Effector memory CD8-positive, alpha-beta T cell (primary cell): ENCODE measurements at places on chromosomes 4 and X.

GRCh38 chrX:118521435-118521834 is 25.8 kb downstream of the DOCK11 start:
- DNase-seq, result no peak

DNA sequence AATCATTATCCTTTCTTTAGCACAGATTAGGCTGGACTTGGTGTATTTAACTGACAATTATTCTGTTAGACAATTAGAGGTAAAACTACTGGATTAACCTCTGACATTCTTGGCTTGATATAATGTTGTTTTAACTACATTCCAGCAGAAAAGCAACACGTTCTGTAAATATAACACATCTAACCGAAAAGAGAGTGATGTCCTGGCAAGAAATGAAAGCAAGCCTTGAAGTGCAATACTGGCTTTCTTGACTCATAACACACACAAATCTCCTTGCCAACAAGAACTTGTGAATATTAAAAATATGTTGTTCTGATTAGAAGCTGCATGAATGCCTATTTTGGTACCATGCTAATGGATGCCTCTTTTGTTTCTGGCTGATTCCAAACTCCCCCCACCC is 76.4 kb downstream of the EFHC2 start:
- DNase-seq, result no peak

GRCh38 chr4:99061048-99061700 is 27.4 kb downstream of the ADH5 start:
- DNase-seq, result no peak

GRCh38 chrX:84168574-84168973 is 19.4 kb downstream of the RPS6KA6 start:
- no peak for DNase-seq

DNA sequence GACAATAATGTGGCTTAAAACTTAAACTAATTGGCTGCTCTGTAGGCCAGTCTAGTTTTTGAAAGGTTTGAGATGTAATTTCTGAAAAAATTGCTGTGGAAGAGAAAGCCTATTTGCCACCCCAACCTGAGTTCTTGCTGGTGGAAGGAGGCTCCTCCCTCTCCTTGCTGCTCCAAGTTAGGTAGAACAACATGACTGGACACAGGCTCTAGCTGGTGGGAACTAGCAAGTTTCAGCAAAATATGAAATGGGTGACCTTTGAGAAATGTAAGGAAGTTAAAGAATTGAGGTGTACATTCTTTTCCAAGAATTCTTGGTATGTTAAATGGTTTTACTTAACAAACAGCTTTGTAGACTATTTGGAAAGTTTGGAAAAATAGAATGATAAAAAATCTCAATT is 8.0 kb downstream of the RPL34 start:
- DNase-seq, result no peak

DNA sequence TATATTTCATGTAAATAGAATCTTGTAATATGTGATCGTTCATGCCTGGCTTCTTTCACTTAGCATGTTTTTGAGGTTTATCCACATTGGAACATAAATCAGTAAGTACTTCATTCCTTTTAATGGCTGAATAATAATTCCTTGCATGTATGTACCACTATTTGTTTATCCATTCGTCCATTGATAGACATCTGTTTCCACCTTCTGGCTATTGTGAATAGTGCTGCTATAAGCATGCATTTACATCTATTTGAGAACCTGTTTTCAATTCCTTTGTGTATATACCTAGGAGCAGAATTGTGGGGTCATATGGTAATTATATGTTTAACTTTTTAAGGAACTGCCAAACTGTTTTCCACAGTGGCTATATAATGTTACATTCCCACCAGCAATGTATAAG is 356.7 kb upstream of the DIPK2B start:
- no peak for DNase-seq

DNA sequence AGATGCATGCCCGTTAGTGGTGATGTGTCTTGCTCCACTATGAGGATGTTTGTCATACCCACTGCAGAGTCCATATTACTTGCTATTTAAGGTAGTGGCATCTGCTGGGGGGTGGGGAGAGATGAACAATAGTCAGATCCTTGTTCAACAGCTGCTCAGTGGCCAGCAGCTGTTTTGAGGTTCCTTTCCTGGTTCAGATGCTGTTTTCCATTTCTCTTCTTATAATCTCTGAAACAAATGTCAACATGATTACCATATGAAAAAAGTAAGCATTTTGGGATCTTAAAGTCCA is 1567.9 kb upstream of the TENM3 start:
- no peak for DNase-seq

- DNase-seq, result no peak
Observed at GRCh38 chrX:97482666-97483300, 599.1 kb downstream of the RPA4 start.

- no peak for DNase-seq
Observed at GRCh38 chrX:120021927-120022326, 55.6 kb downstream of the RHOXF2B start.

- no peak for DNase-seq
Observed at GRCh38 chr4:123943976-123944375, 547.4 kb downstream of the SPRY1 start.

DNA sequence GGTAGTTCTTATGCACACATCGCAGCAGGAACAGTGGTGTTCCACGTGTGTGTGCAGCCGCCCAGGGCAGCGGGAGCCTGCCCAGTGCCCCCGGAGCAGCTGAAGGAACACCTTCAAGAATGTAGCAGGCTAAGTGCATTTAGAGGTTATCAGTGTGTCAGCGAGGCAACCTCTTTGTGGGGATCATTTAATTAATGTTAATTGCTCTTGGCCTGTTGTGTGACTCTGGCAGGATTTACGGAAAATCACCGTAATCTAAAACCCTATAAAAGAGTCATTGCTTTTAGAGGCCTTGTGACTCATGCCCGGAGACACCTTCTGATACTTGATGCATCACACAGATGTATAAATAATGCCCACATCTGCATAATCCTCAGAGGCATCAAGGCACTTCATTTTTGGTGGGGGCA is 47.3 kb upstream of the GATB start:
- DNase-seq, result no peak

DNA sequence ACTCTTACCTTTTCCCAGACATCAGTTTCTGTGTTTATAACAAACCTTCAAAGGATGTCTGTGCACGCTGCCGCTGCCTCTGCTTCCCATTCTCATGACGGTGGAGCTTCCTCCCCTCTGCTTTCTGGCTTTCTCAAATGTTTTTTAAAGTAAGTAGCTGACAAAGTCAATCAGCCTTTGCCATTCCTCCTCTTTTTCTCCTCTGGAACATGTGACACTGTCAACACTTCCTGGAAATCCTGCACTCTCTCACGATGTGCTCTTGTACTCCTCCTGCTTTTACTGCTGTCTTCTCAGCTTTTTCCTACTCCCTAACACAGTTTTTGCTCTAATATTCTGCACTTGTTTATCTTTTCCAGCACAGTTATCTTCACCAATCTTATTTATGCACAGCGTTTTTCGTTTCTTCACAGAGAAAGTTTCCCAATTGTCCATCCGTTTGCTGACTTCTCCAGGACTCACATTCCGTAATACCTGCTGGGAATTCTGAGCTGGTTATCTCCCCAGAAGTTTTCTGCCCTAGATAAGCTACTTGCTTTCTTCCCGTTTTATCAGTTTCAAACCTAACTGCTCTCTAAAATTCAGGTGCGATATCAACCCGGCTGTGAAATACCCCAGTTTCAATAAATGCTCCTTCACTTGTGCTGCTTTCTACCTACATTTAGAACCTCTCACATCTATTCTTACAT is 465.6 kb upstream of the AGA start:
- DNase-seq, result no peak

DNA sequence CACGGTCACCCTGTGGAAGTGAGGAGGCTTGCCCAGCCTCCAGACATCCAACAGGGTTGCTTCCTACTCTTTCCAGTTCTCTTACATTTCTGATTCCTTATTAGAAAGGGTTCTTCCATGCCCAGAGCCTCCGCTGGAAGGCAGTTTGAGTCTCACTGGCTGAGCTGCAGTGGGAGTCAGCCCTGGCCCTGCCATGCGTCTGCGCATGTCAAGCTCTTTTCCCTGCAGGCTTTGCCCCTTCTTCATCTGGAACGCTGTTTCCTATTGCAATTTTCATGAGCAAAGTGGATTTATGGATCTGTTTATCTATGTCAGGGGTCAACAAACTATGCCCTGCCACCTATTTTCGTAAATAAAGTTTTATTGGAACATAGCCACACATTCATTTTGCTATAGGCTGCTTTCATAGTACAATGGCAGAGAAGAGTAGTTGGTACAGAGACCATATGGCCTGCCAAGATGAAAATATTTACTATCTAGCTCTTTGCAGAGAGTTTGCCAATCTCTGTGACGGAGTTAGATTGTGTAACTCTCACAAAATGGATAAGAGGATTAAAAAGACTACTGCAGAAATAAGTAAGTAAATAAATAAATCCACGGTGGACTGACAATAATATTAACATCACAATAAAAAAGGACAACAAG is 3.9 kb upstream of the CHRNA9 start:
- DNase-seq, result no peak

GRCh38 chr4:183204793-183205192 is 105.7 kb downstream of the WWC2 start:
- no peak for DNase-seq

DNA sequence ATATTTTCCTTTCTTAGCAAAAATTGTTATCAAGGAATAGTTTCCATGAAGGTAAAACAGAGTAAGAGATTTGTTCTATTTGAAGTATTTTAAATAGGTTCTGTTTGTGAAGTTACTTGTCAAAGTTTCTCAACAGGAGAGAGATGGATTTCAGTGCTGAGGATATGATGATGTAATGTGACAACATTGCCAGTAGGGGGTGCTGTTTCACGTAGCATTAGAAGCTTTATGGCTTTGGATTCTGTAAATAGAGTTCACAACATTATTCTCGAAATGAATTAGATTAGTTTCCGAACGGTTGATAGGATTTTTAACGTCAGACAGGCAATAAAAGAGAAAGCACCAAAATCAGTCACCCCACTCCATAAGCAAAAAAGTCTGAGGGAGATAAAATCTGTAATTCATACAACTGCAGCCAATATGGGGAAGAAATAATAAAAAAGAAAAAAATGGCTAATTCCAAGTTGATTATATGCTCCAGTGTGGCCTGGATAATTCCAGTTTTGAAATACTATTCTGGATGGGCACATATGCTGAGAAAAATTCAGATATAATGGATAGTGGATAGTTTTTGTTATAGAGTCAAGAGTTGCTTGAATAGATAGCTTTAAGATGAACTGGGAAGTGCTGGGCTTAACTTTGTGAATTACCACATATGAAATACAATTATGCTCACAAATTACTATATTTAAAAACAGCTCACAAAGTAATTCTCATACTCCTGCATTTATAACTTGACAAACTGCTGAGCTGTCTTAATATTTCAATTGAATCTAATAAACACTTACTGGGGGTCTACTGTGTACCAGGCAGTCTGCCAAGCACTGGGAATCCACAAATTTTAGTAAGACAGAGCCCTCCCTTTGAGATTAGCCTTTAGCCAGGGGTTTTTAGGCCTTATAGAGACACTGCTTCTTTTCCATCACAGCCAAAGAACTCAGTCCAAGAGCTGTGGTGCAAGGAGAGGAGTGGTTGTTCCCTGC is 109.1 kb downstream of the GPAT3 start:
- peak; percentile 33 for DNase-seq

- DNase-seq, result no peak
Observed at GRCh38 chrX:105136786-105137185, 83.7 kb downstream of the TEX13A start.

DNA sequence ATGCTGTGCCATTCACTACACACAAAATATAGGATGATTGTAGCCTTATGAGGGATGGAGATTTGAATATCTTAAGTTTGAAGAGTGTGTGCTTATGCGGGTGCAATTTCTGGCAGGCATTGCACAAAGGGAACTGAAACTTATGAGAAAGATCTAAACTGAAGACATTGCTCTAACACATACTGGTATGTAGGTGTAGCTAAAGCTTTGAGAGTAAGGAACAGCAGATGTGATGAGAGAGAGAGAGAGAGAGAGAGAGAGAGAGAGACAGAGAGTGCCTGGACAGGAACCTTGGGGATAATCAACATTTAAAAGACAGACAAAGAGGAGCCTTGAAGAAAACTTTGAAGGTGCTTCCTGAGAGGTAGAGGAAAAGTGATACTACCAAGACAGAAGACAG is 379.7 kb downstream of the SPRY1 start:
- DNase-seq, result no peak

- DNase-seq, result no peak
Observed at GRCh38 chr4:83152746-83153145, 38.2 kb upstream of the PLAC8 start.

DNA sequence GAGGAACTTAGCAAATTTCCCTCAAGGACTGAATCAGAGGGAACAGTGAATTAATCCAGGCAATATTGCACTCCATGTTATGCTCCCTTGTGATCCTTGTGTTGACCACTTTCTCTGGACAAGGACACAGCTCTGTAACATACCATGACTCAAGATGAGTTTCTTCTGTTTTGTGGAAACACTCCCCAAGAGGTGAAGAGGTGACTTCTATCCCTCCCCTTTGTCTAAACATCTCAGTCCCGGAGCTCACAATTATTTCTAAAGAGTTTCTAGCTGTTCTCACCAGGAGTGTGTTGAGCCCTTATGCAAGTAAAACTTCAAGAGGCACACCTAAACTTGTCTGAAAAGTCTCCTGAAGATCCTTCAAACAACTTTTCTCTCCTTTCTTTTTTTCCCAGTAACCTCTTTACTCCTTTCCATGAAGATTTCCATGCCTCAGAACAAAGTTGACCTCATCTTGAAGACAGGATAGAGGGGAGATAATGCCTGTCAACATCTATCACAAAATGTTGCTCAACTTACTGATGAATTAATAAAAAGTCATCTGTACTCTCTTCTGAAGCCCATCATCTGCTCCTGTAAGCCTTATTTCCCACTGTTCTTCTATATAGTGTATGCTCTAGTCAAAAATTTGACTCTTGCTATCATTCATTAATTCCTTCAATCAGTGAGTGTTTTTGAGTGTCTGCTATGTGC is 429.1 kb downstream of the SPRY1 start:
- DNase-seq, result no peak

DNA sequence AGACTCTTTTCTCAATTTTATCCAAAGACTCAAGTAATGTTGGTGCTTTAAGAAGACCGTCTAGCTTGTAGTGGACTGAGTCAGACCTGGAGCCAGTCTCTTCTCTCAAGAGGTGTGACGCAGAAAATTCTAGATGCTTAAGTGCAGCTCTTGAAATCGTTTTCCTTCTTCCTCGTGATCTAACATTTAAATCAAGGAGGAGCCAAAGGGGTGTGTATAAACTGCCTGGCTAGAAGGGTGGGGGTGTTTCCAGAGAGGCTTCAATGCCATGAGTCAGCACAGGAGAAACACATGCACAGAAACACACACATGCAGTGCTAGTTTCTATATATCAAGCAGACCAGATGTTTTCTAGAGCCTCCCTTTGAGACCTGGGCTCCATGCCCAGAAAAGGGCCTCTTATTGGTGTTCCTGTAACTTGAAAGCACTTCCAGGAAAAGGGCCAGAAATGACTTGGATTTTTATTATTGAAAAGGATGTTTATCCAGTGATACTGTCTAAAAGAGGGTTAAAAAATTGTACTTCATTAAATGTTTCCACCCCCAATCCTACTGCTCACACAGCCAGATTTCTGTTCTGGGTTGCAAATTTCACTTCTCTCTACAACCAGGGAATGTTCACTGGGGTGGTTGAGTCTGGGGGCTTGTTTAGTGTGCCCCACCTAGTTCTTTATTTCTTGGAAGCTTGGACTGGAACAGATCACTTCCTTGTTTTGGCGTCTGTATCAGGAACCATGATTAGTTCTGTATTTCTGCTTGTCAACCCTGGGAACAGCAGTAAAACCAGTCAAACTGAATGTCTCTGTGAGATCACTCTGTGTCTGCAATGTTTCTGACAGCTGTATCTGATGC is at the start of gene CLIC2:
Gene CLIC2 (minus strand): TSS at position 129 of the 851 bp plus-strand sequence. CDS start 187 bp downstream, outside the sequence.
- DNase-seq, result no peak
